CD4-positive, alpha-beta T cell treated with Interleukin-17A for 4 hours (primary cell): ENCODE measurements at places on chromosomes 11 and 22.

- no peak for DNase-seq
These were observed 314.2 kb downstream of the BLID start for GRCh38 chr11:121801781-121802180.

DNA sequence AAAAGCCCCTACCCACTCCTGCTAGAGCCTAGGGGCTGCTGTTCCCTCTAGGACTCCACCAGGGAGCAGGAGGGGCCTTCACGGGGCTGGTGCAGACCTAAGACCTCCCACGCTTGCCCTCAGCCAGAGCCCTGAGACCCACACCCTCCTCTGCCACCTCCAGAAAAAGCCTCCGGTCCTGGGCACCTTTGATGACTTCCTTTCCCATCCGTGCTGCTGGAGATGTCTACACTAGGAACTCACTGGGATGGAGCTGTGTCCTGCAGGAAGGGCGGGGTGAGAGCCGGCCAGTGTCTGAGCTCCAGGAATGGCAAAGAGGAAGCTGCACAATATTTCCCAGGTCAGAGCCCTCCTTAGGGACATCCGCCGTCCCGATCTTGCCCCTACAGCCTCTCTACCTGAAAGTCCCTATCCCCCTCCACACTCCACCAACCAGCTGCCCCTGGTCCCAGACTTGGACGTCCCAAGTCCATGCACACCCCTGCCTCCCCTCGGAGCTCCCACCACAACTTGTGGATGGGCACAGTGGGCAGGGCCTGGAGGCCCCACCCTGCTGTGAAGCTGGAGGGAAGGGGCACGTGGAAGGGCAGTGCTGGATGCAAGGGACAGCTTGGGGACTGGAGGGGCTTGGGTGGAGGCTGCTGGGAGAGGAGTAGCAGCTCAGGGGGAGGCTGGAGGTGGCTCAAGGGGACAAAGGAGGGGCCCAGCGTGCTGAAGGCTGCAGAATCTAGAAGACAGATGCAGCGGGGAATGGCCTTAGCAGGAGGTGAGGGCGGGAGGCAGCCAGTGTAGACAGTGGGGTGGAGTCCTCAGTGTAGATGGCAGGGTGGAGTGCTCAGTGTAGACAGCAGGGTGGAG lies 13.5 kb upstream of the LRP5 start:
- no peak for DNase-seq

DNA sequence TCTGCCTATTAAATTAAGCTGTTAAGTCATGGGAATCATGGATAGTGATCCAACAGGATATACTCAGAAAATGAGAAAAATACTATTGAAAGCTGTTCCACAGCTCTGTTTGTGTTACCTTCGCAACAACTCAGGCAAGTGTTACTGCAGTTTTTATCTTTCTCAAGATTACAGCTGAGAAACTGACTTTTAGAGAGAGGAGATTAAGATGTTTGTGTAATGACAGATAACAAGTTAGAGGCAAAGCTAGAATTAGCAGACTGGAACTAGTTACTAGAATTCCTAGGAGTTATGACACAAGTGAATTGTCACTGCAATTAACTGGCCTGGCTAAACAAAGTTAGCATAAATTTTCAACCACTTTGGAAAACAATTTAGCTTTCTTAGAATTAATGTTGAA lies 1.6 kb downstream of the SLN start:
- DNase-seq = no peak

GRCh38 chr22:27518531-27519340 lies 282.8 kb downstream of the MN1 start:
- DNase-seq = no peak

- no peak for DNase-seq
These were observed 62.0 kb downstream of the PACS1 start for GRCh38 chr11:66131937-66132632.

- DNase-seq = no peak
These were observed 4.3 kb upstream of the MB start for GRCh38 chr22:35621451-35621850.
